ENCODE measurements at places on chromosomes 11 and 22. TPM values are rescaled to one million over a fixed set of nuclear protein-coding genes. Genes with fewer than 3 reads are reported as not detected.

GRAP2 gene
- total RNA-seq = 4.3 TPM

NAV2 gene
- 9.0 TPM for total RNA-seq

ART1 gene
- not detected for total RNA-seq

CELSR1 gene
- 9.0 TPM for total RNA-seq

NCF4 gene
- 120 TPM for total RNA-seq

TIMP3 gene
- not detected for total RNA-seq

CRACR2B gene
- total RNA-seq = 4.5 TPM

OR8A1 gene
- not detected for total RNA-seq

MMP12 gene
- total RNA-seq = not detected

NPAS4 gene
- not detected for total RNA-seq

CHKB gene
- total RNA-seq = 138 TPM

DNA sequence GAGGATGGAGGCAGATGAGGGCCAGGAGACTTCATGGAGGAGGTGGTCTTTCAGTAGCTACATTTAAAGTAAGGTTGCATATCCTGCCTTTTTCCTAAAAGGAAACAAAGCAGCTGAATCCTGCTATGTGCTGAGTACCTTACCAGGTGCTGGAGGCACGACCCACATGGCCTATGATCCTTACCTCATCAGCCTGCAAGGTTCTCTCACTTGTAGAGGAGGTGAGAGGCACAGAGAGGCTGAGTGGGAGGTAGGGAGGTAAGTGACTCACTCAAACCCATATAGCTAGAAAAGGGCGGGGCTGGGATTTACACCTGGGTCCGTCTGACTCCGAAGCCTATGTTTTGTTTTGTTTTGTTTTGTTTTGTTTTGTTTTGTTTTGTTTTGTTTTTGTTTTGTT, 75.8 kb downstream of the BUD13 start:
- DNase-seq = no peak

GRCh38 chr11:134579724-134580609, 167.9 kb upstream of the B3GAT1 start:
- DNase-seq = no peak

DNA sequence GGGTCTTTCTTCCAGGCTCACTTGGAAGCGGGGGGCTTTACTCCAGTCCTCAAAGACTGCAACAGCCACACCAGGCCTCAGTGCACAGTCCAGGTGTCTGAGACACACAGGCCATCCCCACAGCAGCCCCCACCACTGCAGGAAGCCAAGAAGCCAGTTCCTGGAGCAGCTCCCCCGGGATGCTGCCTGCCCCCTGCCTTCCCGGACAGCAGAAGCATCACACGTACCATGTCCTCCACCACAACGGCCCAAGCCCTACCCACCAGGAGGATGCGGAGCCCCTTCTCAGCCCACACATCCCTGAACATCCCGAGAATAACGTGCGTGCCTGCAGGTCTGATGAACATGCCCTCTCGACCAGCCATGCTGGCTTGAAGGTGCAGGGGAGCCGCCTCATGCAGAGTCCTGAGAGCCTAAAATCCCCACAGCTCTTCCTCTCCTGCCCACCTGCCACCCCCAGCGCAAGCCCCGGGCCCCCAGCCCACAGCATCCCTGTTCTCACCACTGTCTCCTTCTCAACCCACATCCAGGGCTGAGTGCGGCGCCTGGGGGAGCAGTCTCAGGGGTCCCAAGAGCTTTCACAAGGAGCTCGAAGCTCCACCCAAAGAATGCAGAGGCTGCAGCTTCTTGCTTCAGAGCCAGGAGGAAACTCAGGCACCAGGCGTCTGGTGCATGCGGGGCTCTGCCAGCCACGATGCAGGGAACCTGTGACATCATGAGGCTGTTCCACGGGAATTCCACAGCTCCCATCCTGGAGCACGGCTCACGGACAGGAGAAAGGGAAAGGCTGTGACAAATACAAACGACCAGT, 209.6 kb downstream of the BRD1 start:
- no peak for DNase-seq

GRCh38 chr22:49955581-49956417, 4.8 kb upstream of the PIM3 start:
- no peak for DNase-seq

DNA sequence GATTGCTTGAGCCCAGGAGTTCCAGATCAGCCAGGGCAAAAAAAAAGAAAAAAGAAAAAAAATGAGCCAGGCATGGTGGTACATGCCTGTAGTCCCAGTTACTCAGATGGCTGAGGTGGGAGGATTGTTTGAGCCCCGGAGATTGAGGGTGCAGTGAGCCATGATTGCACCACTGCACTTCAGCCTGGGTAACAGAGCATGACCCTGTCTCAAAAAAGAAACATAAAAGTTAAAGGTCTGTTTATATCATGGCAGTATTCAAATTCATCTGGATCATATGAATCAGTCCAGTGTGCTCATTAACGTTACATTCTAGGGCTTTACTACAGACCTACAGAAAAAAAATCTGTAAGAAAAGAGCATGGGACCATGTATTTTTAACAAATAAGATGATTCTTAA, 13.9 kb downstream of the HSD17B12 start:
- DNase-seq = no peak

- DNase-seq = no peak
Measured at GRCh38 chr11:60155931-60156330, 27.0 kb downstream of the MS4A6A start.

DNA sequence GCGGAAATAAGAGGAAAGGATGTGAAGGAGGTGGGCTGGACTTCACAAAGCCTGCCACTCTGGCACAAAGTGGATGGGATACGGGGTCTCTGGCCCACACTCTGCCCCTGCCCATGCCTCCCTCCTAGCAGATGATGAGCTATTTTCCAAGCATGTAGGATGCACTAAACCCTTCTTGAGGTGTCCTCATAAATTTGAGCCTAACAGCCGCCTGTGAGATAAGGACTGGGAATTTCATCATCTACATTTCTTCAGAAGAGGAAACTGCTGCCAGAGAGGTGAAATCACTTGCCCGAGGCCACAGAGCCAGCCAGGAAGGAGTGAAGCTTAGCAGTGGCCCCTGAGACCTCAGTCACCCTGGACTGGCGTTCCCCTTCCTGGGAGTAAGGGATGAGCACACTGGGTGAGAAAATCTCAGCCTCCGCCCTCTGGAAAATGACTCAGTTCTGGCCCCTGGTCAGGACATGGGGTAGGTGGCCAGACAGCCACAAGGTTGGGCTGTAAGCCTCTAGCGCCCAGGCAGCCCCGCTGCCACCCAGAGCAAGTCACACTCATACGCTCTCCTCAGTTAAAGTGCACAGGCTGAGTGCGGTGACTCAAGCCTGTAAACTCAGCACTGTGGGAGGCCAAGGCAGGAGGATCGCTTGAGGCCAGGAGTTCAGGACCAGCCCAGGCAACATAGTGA, 27.9 kb downstream of the MB start:
- DNase-seq = no peak

GRCh38 chr11:83220260-83220659, 26.7 kb downstream of the ANKRD42 start:
- no peak for DNase-seq

- no peak for DNase-seq
Measured at GRCh38 chr11:36162006-36162882, 127.0 kb downstream of the COMMD9 start.

GRCh38 chr22:50731811-50732624, 6.0 kb upstream of the ACR start:
- no peak for DNase-seq

- peak; percentile 22 for DNase-seq
Measured at GRCh38 chr22:30079952-30080533, at the start of gene HORMAD2. Gene HORMAD2, plus strand, starts transcription at chr22:30080464. Its CDS starts 13,489 bp downstream, at chr22:30093953.

- DNase-seq = no peak
Measured at GRCh38 chr11:124983674-124984511, 29.9 kb downstream of the CCDC15 start.

DNA sequence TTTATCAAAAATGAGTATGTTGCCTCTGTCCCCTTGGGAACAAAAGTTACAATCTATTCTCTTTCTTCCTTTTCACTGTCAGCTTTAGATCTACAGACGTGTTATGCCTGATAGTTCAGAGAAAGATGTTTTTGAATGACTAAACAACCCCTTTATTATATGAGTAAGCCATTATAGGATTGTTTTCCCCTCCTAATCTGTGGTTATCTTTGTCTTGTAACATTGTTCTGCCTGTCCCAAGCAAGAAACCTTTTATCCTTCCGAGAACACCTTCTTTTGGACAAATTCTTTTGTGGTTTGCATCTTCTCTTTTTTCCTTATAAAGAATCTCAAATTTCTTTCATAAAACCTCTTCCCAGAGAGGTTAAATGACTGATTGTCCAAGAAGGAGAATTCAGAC, 208.4 kb downstream of the DDX10 start:
- no peak for DNase-seq

- DNase-seq = no peak
Measured at GRCh38 chr22:41831828-41832552, 915 bp upstream of the SREBF2 start.

DNA sequence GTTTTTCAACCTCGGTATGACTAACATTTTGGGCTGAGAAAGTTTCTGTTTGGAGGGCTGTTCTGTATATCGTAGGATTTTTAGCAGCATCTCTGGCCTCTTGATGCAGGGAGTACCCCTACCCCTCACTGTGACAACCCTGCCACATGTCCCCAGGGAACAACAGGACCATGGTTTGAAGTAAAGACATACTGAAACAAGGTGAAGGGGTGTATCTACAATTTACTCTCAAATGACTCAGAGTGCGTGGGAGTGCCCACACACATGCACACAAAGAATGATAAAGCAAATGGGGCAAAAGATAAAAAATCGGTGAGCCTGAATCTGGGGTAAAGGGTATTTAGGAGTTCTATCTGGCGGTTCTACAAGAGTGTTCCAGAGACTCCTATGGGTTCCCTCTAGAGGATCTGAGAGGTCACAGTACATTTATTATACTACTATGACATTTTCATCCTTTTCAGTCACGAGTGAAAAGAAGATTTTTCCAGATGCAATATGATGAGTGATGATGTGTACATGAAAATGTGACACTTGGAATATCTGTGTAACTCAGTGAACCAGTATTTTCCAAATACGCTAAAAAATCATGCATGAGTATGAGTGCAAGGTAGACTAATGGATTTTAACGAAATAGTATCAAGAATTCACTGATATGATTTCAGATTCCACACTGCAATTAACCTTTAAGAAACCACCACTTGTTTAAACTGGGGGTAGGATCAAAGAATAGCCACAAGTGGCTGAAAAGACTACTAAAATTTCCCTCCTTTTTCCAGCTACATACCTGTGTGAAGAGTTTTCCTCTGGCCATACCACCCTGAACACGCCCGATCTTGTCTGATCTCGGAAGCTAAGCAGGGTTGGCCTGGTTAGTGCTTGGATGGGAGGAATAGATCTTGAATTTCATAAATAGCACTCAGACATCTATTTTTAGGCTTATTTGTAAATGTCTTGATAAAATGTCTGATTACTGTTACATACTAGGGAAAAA, 56.3 kb upstream of the YPEL1 start:
- no peak for DNase-seq

- no peak for DNase-seq
Measured at GRCh38 chr11:12725055-12725862, 51.0 kb downstream of the TEAD1 start.

DNA sequence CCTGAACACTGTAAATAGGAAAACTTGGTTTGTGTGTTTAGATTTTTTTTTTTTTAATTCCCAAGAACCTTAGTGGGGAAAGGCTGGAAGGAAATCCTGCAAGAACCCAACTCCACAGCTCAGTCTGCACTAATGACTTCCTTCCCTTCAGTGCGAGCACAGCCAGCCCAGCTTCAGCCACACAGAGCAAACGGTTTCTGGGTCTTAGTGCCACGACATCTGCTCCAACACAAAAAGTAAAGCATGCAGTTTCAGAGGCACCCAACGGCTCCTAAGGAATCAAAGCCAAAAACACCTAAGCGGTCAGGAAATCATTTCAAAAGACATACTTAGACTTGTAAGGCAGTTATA, 236.1 kb downstream of the TTC28 start:
- DNase-seq = no peak

- DNase-seq = peak; percentile 47
Measured at GRCh38 chr22:20979243-20979809, 2.8 kb upstream of the LZTR1 start.

DNA sequence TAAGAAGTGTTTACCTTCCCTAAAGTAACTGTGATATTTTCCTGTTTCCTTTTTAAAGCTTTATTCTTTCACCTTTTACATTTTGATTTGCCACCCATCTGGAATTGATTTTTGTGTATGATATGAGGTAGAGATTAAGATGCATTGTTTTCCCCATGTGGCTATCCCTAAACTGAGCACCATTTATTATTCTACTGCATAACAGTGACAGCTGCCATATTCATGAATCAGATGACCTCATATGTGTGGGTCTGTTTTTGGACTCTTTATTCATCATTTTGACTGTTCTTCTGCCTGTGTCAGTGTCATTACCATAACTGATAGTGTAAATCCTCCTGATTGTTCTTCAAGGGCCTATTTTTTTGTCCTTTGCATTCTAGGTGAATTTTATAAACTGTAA, 50.8 kb downstream of the HIPK3 start:
- no peak for DNase-seq

DNA sequence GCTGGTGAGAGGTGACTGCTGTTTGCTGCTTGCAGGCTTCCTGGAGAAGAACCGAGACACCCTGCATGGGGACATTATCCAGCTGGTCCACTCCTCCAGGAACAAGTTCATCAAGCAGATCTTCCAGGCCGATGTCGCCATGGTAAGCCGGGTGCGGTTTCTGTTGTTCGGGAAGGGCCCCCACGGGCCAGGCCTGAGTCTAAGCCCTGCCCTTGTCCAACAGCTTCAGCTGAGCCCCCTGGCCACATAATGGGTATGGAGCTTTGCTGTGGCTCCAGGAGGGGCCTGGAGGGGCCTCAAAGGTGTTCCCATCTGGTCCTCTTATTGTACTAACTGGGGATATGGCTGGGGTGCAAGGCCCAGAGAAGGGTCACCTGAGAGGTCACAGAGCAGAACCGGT, 38.0 kb downstream of the MYO7A start:
- DNase-seq = no peak

DNA sequence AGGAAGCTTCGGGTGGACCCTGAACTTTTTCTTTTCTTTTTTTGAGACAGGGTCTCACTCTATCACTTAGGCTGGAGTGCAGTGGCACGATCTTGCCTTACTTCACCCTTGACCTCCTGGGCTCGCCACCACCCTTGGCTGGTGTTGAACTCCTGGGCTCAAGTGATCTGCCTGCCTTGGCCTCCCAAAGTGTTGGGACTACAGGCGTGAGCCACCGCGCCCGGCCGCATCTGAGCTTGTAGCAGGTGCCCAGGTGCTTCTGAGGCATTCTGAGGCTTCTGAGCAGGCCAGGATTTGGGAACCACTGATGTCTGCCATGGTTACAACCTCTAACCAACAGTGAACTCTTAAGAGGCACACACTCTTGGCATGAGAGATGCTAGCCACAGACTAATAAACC, 5.1 kb downstream of the USP35 start:
- DNase-seq = no peak

DNA sequence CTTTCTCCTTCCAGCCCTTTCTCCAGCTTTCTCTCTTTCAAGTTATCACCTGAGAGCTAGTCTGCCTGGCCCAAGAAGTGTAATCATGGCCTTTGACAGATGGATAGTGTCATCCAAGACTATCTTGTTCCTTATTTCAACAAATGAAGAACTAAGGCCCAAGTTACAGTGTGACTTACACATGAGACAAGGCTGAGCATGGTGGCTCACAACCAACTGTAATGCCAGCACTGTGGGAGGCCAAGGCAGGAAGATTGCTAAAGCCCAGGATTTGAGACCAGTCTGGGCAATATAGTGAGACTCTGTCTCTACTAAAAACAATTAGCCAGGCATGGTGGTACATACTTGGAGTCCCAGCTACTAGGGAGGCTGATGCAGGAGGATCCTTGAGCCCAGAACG, 3.7 kb upstream of the RANGAP1 start:
- DNase-seq = no peak
